Stimulated activated naive CD4-positive, alpha-beta T cell treated with Interleukin-2 at 50 U/mL for 16 hours (primary cell): ENCODE measurements at places on chromosomes 11 and 22.

DNA sequence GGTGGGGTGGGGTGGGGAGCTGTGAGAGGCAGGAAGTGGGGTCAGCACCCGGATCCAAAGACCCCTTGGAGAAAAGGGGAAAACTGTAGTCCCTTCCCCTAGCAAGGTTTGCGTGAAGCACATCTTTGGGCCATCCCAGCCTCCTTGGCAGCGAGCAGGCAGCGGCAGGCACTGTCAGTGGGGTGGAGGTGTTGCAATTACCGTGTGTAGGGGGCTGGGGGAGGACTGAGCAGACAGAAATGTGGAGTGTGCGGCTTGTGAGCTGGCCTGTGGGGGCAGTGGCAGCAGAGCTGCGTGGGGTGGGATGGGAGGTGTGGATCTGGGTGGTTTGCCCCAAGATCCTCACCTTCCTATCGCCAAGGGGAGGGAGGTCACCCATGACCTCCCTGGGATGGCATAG is 16.4 kb downstream of the DAGLA start:
- no peak for DNase-seq

DNA sequence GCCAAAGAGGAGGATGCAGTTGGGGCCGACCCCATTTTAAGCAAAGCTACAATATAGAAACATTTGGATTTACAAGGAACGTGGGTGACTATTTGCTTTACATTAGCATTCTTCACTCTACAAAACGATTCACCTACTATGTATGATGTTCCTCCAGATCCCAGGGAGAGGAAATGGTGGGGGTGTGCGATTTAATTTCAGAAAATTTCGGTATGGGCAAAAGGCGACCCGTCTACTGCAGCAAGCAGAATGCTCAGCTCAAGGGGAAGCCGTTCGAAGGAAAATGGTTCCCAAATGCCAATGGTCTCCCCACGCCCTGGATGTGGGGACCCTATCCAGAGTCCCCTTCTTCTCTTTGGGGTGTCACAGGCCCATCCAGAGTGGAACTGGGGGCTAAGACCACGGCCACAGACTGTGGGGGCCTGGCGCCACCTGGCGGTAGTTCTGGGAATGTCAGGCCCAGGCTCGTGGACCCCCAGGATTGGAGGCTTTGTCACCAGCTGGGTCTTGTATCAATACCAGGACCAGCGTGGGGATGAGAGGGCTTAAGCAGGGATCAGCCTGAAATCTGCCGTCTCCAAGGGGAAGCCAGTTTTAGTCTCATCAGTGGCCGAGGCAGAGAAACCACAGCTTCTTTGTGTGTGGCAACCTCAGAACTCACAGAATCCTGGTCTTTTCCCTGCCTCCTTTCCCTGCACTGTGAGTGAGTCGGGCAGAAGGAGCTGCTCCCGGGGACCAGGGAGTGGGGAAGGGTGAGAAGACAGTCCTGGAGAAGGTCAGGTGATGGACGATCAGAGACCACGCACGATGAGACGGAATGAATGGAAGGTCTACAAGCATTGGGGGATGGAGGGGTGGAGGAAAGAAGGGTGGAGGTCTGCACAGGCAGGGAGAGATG is 8.4 kb downstream of the LRRC10B start:
- peak; percentile 18 for DNase-seq

GRCh38 chr11:134562941-134563471 is 151.0 kb upstream of the B3GAT1 start:
- no peak for DNase-seq

DNA sequence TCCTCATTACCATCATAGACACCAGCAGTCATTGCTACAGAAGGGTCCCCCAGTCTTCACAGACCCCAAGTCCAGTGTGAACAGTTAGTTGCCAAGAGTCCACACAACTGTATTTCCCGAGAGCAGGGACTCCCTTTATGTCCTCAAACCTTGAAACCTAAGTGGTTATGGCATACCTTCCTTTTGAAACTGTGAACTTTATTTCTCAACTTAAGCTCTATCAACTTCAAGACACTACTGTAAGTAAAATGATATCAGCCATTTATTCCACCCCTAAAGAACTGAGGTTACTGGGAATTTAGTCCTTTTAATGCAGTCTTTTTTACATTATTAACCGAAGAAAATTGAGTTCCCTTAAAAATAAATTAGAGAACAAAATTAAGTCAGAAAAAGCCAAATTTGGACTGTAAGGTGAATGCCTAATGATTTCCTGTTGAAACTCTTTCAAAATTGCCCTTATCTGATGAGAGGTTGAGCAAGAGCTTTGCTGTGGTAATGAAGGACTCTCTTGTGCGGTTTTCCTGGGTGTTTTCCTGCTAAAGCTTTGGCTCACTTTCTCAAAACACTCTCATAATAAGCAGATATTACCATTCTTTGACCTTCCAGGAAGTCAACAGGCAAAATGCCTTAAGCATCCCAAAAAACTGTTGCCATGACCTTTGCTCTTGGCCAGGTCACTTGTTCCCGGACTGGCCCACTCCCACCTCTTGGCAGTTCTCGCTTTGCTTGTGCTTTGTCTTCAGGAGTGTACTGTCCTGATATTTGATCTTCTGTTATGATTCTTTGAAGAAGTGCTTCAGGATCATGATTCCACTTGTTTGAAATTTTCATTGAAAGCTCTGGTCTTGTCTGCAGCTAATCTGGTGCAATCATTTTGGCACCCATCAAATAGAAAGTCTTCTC is 765.4 kb upstream of the ANO3 start:
- DNase-seq, result no peak

GRCh38 chr11:119882316-119882715 is 153.3 kb upstream of the NECTIN1 start:
- DNase-seq, result no peak

- no peak for DNase-seq
Observed at GRCh38 chr11:17208257-17208999, 642 bp upstream of the PIK3C2A start.

GRCh38 chr11:65501472-65502273 is 2.8 kb downstream of the MALAT1 start:
- no peak for DNase-seq

DNA sequence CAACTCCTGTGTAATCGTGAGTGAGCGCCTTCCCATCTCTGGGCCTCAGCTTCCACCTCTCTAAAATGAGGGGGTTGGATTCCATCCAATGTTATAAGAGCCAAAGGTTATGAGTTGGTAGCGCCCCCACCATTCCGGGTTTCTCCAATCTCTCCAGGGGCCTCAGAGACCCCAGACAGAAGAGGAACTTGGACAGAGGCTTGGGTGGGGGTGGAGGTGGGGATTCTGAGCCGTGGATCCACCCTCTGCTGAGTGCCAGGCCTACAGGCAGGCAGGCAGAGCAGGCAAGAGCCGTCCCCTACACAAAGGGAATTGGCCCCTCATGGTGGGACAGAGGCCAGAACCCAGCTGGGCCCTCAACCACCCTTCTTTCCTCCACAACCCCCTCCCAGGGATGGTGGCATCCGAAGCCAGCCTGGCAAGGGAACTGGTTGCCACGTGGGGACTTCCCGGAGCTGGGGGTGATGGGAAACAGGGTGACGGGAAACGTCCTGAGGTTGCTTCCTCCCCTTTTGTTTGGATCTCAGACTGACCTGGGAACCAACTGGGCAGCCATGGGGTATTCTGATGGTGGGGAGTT is 31.8 kb downstream of the TXN2 start:
- no peak for DNase-seq

DNA sequence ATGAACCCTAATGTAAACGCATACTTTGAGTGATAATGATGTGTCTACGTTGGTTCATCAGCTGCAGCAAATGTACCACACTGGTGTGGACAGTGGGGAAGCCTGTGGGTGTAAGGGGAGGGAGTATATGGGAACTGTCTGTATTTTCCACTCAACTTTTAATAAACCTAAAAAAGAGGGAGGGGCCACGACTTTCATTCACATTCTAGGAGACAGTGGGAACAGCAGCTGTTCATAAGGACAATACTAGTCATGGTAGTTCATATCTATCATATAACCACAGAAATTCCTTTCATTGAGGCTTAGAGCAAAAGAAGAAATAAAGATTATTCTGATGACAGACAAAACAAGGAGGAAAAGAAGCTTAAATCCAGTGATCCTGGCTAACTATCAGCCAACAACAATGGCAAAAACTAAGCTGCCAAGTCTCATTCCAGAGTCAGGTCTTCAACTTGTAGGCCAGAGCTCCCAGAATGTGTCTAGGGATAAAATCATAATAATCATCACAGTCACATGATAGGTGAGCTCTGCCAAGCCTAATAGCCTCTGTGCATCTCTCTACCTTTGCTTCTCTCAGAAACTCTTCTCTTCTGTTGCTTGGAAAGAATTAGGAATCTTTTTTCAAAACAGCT is 59.4 kb upstream of the CHRM4 start:
- DNase-seq, result no peak

- DNase-seq, result no peak
Observed at GRCh38 chr11:28636033-28636432, 527.8 kb downstream of the METTL15 start.

DNA sequence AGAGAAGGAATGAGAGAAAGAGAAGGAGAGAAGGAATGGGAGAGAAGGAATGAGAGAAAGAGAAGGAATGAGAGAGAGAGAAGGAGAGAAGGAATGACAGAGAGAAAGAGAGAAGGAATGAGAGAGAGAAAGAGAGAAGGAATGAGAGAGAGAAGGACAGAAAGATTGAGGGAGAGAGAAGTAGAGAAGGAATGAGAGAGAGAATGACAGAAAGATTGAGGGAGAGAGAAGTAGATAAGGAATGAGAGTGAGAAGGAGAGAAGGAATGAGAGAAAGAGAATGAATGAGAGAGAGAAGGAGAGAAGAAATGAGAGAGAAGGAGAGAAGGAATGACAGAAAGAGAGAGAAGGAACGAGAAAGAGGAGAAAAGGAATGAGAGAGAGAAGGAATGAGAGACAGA is 34.1 kb upstream of the APOL5 start:
- no peak for DNase-seq

GRCh38 chr22:32534252-32535235 is 59.9 kb downstream of the FBXO7 start:
- no peak for DNase-seq

DNA sequence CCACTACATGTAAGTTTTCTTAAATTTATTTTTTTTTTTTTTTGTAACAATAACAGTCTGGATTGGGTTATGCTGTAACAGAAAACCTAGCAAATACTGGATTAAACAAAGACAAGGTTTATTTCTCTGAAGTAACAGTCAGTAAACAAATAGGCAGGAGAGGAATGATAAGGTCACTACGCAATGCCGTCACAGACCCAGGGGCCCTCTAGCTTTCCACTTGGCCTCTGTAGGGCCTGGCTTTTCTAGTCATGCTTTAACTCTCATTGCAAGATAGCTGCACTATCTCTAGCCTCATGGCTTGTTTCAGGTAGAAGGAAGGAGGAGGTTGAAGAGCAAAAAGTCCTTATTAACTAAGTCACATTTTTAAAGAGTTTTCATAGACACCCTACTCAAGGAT is 6.5 kb downstream of the OR10A6 start:
- DNase-seq, result no peak

- no peak for DNase-seq
Observed at GRCh38 chr11:65434057-65434666, 11.6 kb downstream of the NEAT1 start.

- no peak for DNase-seq
Observed at GRCh38 chr22:46593996-46594946, 25.9 kb upstream of the GRAMD4 start.

- no peak for DNase-seq
Observed at GRCh38 chr11:64409278-64409677, 50.3 kb downstream of the RPS6KA4 start.

DNA sequence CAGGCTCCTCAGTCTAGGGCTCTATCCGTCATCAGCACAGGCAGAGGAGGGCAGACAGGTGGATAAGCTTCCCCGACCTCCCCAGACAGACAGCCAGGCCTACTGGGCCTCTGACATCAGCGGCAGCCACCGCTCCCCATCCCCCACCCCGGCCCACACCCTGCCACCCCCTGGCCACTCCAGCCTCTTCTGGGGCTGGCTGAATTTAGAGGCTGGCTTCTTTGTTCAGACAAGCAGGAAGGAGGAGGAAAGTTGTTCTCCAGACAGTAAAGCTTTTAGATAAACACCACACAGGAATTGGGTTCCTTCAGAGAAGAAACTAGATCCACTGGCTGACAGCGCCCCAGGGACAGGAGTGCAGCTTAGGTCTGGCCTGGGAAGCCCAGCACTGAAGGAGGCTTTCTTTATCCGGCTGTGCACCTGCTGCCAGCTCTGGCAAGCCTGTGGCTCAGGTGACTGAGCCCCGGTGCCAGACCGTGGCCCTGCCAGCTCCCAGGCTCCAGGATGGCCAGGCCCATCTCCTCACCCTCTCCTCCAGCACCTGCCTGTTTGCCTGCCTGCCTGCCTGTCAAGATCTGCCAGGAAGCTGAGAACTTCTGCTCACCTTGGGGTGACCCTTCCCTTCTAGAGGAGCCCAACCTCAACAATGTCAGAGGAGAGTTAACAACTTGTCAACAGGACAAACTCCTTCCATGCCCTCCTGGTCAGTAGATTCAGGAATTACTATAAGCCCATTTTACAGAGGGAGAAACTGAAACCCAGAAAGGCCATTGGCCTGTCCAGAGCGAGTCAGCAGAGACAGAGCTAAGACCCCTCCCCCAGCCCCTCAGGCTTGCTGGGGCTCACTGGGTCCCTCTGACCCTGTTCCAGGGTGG is 44.0 kb upstream of the KLHL35 start:
- no peak for DNase-seq

GRCh38 chr22:24744638-24745037 is 29.9 kb downstream of the PIWIL3 start:
- no peak for DNase-seq

DNA sequence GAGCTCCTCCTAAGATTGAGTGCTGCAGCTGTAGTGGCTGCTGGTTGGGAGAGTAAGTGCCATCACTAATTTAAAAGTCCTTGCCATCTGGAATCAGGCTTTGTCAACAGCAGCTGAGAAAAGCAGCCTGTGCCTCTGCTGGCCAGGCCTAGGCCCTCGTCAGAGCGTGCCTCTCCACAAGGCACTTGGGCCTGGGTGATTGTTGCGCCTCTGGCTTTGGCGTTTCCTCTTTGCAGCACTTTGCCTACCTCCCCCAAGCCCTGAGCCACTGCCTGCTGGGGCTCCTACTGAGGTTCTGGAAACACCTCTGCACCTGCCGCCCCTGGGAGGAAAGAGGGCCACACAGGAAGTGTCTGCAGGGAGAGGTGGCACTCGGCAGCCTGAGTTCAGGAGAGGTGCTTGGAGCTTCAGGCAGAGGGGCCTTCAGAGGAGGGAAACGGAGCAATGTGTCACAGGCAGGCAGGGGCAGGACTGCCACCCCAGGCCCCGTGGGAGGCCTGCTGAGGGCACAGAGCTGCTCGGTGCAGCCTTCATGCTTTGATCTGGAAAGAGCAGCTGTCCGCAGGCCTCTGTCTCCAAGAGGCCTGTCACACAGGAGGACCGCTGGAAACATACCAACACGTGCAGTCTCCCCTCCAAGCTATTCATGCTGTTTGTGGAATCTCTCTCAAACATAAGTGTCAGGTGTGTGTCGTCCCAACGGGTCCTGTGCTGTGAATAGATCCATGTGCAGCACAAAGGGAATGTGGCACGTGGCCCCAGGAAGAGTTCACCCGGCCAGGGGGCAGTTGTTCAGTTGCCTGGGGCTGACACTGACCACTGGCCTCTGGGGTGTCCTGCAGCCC is 61.5 kb upstream of the EMID1 start:
- DNase-seq, result no peak

DNA sequence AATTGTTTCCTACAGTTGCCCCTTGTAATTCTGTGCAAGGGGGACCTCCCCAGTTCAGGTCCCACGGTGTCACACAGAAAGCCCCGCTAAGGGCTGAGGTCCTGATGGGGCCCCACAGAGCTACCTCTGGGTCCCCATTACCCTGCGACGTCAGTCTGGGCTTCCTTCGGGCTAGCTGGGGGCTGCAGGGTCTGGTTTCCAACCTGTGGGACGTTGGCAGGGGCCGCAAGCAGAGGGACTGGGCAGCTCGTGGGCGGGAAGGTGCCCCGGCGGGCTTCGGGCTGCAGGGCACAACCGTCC is 698 bp downstream of the SLC37A4 start:
- DNase-seq, result peak; percentile 23

GRCh38 chr11:72343006-72343756 is 91.2 kb downstream of the CLPB start:
- DNase-seq, result no peak
